Progenitor cell of endocrine pancreas (in vitro differentiated cells): ENCODE measurements at places on chromosomes 3 and 15.
A peak's percentile ranks its signal among the peaks of the same experiment; 100 is the strongest.

DNA sequence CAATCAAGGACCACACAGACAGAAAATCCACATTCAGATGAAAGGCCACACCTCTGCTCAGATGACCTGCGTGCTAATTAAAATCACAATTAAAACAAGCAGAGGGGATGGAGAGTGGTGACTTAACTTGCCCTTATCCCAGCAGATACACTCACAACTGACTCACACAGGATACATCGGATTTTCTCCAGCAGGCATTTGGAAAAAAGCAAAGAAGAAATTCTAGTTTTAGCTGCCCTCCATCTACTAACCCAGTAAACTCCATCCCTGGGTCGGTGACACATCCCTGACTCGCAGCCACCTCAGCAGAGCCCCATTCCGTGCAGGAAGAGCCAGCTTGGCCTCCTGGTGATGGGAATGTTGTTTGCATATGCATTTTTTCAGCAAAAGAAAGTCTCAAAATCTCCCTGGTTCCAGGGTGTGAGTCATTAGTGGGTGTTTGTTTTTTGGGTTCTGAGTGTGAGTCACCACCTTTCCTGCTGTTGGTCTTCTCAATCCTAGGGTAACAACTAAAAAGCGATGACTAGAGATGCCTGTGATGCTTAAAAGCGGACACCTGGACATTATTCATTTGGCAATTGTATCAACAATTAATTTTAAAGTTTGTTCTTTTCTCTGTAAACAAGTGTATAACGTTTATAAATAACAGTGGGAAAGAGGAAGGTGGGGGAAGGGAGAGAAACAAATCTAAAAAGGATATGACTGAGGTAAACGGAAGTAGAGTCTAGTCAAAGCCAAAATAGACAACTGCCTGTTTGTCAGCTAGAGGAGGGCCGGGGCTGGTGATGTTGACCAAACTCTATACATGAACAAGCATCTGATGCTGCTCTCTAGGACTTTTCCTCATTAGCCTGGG, 49.8 kb upstream of the SLC4A7 start:
- no peak for DNase-seq

- DNase-seq, result no peak
Measured at GRCh38 chr3:64063207-64063982, 40.1 kb upstream of the PSMD6 start.

GRCh38 chr3:158727206-158728060, 4.8 kb downstream of the RARRES1 start:
- DNase-seq, result peak; percentile 16

DNA sequence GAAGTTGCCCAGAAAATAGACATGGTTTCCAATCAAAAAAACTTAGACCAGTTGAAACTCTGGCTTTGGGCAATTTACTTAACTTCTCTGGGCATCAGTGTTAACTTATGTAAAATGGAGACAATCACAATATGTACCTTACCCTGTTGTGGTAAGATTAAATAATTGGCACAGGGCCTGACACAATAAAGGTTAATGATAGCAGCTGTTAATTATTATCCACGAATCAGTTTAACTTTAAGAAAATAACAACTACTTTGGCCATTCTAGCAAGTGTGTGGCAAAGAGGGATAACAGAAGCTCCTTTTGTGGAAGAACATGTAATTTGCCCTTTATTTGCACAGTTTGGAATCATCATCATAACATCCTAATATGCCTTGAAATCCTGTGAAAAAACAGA, 787.6 kb downstream of the FHIT start:
- no peak for DNase-seq

DNA sequence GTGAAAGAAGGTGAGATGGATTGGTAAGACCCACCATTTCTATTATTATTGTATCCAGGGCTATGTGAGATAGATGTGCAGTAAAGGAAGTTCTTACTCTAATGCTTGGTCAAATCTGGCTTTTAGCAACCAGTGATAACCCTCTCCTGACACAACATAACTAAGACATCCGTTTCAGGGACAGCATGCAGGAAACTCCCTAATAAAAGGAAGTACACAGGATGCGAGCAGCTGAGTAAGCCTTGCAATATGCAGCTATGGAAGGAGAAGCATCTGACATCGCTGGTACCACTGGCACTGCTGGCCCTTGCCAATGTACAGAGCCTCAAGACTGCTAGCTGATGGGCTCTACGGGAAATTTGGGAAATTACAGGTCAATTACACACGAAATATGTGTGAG, 662.3 kb downstream of the NR2F2 start:
- no peak for DNase-seq

GRCh38 chr15:64166102-64166890, 3.5 kb upstream of the PPIB start:
- DNase-seq, result no peak

DNA sequence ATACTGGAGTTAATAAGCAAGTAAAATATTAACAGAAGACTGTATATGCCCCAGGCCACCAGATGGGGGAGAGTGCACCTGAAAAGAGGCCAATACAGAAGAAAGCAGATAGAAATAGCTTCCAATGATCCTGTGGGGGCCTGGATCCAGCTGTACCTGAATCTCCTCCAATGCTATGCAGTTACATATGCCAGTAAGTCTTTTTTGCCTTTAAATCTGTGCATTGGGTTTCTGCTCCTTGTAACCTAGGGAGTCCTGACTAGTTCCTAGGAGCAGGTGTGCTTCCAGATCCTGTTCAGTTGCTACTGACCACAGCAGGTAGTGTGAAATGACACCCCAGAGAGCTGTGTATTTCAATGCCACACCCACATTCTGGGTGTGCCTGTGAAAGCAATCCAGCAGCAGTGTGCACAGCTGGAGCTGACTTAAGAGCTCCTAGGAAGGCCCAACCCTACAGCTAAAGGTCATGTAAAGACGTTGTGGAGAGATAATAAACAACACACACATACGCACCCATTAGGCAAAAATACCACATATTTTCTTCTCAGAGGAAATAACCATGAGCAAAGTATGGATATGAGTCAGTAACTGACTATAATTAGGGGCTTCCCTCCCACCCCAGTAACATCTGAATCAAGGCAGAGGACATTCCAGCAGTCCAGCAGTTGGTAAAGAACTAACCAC, 62.2 kb upstream of the AKAP13 start:
- DNase-seq, result no peak

DNA sequence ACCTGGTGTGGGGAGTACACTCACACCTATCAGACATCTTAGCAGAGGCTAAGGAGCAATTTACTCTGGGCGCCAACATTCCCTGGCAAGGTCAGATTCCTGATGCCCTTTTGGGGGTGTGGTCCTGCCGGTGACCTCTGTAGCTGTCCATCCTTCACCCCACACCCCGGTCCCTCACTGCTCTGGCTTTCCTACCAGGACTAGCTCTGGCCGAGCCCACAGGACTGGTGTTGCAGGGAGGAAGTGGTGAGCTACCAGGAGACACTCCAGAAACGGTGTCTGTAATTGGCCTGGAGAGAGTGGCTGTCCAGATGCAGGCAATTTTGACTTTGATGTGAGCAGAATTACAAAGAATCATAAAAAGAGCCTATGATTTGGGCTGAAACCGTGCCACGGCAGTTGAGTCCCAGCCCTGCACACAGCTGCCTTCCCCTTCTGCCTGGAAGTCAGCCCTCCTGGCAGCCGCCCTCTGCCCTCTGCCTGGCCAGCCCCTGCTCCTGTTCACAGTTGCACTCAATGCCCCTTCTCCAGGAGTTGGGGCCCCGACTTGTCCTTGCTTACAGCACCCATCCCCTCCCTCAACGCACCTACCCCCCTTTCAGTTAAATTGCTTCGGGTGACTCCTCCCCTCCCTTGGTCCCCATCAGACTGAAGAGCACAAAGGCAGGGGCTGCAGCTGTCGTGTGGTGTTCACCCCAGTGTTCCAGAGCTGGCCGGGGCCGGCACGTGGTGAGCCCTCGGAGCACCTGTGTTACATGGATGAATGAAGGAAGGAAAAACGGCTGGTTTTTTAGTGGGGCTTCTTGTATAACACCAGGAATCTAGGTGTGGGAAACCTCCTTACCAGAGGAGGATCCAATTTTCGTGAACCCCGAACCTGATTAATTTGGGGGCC, 80.2 kb upstream of the TPM1 start:
- no peak for DNase-seq

DNA sequence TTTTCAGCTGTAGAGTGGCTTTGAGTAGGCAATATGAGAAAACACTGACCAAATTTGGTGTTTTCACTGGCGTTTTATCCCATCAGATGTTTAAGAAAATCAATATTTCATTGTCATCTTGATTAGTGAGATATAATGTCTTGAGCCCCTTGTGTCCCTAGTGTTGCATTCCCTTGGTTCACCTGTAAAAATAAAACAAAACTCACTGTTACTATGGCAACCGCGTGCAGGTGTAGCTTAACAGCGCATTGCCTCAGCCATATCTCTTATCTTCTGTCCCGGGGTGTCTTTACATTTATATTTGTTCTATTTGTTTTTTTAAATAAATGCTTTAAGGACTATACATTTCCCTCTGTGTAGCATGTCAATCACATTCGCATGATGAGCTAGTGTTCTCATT, 551.6 kb downstream of the ZIC1 start:
- no peak for DNase-seq
